Ureter (tissue), 1 donor: ENCODE measurements at places on chromosomes 2 and 18. TPM values are rescaled to one million over a fixed set of nuclear protein-coding genes. Genes with fewer than 3 reads are reported as not detected.

Gene PSME4
- total RNA-seq: 92.3 TPM

Gene KYNU
- total RNA-seq: 18.7 TPM

- DNase-seq: no peak
Measured at GRCh38 chr2:42934580-42935186, 142.3 kb upstream of the HAAO start.

GRCh38 chr2:121976926-121977325, 221.5 kb downstream of the TSN start:
- DNase-seq: no peak

DNA sequence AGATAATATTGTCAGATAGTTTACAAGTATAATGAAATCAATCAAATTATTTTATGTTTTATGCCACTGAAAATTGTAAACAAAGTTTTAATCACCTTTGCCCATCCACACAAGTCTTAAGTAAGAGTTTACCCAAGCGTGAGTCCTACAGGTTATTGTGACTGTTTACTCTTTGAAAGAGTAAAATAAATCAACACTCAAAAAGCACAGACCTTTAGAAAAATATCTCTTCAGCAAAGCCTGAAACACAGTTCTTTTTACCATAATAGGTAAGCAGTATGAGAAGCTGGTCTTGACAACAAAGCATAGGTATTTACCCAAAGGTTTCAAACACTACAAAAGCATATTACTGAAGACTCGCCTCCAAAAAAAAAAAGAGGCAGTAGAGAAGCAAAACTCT, 3.7 kb downstream of the ROCK2 start:
- DNase-seq: no peak

DNA sequence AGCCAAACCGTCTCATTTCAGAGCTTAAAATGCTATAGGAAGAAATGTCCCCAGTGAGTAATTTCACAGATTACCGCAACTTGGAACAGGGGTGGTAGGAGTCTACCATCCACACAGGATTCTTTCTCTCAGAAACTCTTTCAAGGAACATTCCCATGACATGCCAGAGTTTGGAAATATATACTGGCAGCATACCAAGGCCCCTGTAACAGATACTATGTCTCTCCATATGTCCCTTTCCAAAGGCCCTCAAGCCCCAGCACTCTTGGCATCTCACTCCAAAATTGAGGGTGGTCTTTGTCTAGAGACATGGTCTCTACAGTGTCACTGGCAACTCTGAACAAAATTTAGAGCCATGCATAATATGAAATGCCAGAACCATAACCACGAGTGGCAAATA, 11.0 kb downstream of the FIGLA start:
- no peak for DNase-seq
